KG1 (cell line): ENCODE measurements at places on chromosomes 3 and 15.

- no peak for DNase-seq
These were observed 33.8 kb downstream of the CCDC54 start for GRCh38 chr3:107411056-107411455.

DNA sequence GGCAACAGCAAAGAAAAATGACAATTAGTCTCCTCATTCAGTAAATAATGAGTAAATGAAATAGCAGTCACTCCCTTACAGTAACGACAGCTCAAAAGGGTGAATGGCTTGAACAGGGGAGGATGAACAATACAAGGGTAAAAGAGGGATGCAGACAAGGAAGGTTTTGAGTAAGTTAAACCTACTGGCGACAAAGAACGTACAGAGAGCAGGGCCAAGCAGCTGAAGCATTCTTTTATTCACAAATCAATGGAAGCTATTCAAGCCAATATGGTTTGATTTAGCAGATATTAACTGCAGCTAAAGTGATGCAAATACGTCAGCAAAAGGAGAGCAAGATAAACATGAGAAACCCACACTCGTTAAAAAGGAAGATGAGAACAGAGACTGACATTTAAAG is 90.7 kb upstream of the ICE2 start:
- no peak for DNase-seq

DNA sequence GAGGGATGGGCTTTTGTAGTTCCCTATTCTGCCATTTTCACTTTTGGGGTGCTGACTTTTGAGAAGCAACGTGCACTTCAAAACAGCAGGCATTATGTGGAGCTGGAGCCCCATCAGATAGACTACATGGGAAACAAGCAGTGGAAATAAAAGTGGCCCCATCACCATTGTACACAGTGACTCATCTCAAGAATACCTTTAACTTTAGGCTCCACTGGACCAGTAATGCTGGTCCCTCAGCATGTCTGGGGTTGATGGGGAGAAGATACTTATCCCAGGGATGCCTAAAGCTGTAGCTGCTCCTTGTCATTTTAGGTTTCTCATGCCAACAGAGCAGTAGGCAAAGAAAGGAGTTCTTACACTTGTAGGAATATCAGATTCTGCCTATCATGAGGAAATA is 45.0 kb downstream of the LSM3 start:
- DNase-seq = no peak

- no peak for DNase-seq
These were observed 1.2 kb downstream of the GNAI2 start for GRCh38 chr3:50237133-50237651.
